NCI-H2171 (cell line): ENCODE measurements at places on chromosomes 5 and 9.

DNA sequence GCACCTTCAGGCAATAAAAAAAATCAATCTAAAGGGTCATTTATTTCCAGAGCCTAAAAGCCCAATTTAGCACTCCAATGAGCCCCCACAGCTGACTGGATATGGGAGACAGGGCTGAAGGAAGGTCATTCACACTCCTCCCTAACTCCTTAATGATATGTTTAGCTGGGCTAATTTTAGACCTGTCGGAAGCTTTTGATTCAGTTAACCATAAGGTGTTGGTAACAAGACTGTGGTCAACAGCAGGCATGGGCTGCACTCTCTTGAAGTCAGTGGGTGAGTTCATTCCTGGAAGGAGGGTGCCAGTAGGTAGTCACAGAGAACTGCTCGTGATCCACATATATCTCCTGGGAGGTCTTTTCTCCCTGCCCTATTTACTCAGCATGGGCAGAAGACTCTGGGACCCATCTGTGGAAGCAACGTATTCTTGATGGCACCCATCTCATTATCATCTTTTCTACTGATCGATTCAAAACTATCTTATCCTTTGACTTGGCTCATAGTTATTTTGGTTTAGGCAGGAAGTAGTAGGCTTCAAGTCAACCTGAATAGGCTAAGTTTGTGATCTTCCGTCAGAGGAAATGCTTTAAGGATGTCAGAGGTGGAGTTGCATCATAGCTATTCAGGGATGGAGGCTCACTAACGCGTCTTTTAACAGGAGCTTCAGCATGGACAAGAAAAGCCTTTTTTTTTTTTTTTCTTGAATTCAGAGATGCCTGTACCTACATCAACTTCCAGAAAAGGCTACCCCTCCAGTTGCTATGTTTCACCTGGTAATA is 367.7 kb upstream of the SLC30A5 start:
- no peak for DNase-seq

DNA sequence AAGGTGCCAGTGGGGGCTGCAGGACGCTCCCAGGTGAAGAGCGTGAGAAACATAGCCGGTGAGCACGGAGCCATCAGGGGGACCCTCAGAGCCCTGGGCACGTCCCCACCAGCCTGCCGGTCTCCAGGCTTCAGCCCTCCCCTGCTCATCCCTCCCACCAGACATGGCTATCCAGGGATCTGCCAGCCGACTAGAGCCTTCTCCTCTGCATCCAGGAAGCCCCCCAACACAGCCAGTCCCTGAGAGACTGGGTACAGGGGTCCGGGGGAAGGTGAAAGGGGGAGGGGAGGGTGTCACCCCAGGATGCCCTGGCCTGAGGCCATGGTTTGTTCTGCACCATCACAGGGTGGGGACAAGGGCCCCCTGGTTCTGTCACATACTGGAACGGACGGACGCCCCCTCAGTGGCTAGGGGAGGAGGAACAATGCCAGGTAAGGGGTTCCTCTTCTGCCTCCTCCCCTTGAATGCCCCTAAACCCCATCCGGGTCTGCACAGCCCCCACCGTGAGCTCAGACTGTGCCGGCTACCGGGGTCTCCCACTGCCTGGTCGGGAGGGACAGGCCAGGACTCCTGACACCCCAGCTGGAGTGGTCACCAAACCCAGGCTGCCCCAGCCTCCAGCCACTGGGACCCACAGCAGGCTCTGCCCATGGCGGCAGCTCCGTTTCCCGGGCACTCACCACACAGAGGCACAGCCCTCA is 34.3 kb downstream of the NACC2 start:
- no peak for DNase-seq

- no peak for DNase-seq
Measured at GRCh38 chr5:150561571-150562275, 53.8 kb downstream of the NDST1 start.

DNA sequence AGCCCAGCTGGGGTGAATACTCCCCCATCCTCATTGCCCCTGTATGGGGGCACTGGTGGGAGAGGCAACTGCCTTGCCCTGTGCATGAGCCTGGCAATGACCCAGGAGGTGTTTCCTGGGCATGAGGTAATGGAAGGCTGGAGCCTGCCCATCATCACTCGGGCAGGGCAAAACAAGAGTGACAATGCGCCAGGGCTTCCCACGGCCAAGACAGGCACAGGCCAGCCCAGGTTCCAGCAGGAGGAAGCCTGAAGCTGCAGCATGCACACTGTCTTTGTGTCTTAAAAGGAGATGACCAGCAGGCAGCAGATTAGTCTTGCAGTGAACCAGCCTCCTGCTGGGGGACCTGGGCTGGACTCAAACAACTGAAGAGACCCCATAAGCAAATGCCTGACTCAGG is 92.2 kb upstream of the SMIM23 start:
- no peak for DNase-seq

GRCh38 chr9:33472881-33473615 is 676 bp downstream of the NOL6 start:
- no peak for DNase-seq

DNA sequence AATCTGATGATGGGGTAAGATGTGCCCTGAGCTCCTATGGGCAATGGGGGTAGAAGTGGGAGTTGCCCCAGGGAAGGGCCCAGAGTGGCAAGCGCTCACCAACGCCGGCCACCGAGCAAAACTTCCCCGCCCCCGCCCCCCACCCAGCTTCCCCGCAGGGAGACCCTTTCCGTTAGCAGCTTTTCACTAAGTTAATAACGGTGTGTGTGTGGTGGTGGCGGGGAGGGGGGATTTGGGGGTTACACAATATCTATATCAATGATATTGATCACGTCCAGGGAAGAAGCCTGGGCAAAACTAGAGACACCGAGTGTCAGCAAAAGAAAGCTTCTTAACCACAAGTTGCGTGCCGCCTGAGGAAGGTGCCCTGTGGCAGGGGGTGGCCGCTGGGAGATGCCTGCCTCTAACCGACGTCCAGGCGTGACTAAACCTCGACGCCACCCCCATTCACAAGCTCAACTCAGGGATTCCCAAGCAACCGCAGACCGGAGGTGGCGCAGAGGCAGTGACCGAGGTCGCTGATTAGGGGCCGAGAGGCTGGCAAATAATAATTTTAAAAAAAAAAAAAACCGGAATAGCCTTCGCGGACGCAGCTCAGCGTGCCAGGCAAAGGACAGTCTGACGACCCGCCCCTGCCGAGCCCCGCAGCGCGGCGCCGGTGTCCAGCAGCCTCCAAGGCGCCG is 222.6 kb downstream of the MEF2C start:
- no peak for DNase-seq

DNA sequence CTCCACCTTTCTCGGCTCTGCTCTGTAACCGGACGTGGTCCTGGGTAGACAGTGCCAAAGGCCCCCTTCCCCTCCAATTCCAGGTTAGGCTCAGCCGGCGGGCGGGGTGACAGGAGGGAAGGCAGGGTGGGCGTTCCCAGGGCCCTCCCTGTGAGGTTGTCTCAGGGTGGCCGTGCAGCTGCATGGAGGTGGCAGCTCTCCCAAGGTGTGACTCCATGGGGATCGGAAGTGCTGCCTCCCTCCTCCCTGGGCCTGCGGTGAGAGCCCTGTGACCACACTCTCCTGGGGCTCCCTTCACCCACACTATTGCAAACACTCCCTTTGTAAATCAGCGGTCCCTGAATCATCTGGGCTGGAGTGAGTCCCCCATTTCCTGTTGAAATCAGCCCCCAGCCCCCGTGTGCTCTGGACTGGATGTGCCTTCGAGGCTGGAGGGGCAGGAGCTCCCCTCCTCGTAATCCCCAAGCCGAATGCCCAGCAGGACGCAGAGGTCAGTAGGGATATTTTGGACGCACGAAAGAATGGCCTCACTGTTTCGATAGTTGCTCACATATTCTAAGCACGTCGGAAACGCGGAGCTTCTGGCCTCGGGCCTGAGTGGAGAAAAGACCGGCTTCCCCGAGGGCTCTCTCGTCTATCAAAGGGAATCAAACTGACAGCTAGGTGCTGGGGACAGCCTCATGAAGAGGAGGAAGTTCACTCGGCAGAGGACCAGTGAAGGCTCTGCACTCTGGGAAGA is 107.6 kb upstream of the COL5A1 start:
- no peak for DNase-seq

- DNase-seq, result no peak
Measured at GRCh38 chr5:19497229-19497815, 490.7 kb downstream of the CDH18 start.

DNA sequence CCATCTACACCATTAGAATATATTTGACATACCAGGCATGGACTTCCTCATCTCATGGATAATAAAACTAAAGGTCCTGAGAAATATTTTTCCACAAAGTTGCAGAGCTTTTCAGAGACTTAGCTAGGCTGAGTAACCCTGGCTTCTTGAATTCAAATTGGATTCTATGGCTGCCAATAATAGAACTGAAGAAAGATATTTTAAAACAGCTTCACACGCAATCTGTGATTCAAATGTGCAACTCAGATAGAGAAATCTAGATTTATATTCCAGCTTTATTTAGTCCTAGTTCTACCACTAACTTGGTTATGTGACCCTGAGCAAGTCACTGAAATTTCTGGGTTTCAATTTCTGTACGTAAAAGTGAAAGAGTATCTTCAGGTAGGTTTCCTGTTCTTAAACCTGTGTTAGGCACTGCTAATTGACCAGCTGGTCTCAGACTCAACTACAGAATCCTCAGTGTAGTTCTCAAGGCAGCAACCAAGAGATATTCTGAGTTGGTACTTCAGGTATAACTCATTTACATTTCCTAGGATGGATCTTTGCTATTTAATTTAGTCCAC is 235.3 kb downstream of the GABRB2 start:
- no peak for DNase-seq

DNA sequence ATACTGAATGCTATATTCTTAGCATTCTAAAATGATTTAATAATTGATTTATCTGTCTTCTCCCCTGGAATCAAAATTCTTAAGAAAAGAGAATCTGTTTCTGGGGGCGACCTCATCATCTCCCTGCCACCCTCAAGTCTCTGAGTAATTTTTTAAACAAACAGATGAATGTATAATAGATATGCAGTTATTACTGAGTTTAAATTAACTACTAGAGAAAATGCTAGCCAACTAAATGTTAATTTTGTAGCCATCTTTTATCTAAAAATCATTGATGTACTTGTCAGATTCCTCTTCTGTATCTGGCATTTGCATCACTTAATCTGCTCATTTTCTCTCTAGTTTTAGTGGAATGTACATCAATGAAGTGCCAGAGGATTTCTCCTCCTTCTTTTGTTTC is 87.5 kb downstream of the ERBIN start:
- no peak for DNase-seq
